Stimulated activated CD4-positive, alpha-beta T cell treated with anti-CD3 and anti-CD28 coated beads, TNF-alpha, amount 100 ng/mL, for 24 hours (primary cell): ENCODE measurements at places on chromosomes 6 and 20.

DNA sequence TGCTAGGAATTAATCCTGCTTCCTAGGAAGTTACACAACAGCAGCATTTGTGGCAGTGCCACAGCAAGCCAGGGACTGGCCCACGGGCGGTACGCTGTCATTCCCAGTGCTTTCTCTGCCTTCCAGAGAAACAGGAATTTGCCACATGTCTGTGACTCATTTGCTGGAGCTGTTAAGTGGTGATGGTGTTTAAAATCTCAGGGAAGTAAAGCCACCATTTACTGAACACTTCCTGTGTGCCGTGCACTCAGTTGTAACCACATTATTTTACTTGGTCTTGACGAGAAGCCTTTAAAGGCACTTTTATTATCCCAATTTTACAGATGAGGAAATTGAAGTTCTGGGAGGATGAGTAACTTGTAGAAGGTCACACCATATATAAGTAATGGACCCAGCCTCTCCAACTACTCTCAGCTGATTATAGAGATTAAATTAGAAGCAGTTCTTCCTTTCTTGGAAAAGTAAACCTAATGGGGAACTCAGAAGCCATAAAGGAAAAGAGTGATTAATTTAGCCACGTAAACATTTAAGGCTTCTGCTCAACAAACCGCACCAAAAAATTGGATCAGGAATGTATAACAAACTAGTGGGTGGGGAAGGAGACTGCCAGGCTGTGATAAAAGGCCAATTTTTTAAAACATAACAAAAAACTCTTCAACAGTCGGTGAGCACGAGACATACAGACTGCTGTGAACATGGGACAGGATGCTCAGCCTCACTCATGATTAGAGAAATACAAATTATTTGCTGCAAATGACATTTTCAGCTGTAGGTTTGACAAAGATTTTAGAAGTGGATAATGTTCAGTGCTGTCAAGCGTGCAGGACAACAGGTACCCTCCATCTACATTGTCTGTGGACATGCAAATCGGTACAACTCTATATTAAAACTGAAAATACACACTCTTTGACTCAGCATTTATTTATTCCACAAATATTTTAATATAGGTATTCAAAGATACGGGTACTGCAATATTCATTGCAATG is 311.2 kb downstream of the NRN1 start:
- no peak for DNase-seq

GRCh38 chr6:14502551-14502950 is 385.0 kb downstream of the CD83 start:
- peak; percentile 5 for DNase-seq

DNA sequence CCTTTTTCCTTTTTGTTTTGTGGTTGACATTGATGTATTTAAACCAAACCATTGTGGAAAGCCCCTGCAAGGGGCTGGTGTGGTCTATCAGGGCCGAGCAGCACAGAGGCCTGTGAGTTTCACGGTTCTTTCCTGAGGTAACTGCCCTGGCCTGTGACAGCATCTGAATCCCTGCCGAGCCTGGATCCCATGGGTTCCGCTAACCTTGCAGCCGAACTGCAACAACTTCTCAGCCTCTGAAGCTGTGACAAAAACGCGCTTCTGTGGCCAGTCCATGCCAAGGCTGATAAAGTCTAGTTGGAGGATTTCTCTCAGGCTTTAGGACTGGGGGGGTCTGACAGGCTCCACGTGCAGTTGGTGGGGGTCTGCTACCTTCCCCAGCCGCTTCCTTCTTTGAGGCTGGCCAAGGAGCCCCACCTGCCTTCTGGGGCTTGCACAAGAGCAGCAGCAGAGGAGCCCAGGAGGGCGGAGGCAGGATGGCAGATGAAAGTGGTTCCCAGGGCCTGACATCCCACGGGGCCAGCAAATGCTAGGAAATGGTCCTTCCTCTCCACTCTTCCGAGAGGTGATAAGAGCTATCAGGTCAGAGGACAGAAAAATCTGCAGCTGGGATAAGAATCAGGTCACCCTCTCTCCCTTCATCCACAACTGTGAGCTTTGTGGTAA is 150.9 kb downstream of the PREX1 start:
- DNase-seq, result no peak

GRCh38 chr20:31842471-31843157 is 2.8 kb downstream of the FOXS1 start:
- no peak for DNase-seq

DNA sequence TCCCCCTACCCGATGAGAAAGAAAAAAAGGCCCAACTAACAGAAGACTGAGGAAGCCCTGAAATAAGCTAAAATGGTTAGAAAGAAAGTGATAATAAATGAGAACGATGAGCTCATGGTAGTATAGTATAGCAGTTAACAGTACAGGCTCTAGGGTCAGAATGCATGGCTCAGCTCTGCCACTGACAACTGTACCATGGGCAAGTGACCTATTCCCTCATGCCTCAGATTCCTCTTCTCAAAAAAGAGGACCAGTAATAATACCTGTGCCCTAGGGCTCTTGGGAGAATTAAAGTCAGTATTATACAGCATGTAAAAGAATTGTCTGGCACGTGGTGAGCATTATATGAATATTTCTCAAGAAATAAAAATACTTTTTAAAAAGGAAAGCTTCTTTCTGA is 19.8 kb downstream of the TRERF1 start:
- DNase-seq, result no peak

DNA sequence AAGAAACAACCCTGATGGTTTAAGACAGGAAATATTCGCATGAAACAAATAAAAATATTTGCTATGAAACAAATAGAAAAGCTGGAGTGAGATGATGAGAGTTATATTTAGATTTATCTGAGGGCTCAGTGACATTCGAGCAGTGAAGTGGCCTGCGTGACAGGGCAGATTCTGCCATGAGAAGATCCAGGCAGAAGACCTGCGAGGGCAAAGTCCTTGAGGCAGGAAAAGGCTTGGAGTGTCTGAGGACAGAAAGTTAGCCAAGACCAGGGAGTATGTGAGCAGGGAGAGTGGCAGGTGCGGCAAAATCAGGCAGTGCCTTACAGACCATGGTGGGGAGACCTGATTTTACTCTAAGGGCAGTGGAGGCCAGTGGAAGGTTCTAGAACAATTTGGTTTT is 66.9 kb upstream of the RIN2 start:
- DNase-seq, result no peak

DNA sequence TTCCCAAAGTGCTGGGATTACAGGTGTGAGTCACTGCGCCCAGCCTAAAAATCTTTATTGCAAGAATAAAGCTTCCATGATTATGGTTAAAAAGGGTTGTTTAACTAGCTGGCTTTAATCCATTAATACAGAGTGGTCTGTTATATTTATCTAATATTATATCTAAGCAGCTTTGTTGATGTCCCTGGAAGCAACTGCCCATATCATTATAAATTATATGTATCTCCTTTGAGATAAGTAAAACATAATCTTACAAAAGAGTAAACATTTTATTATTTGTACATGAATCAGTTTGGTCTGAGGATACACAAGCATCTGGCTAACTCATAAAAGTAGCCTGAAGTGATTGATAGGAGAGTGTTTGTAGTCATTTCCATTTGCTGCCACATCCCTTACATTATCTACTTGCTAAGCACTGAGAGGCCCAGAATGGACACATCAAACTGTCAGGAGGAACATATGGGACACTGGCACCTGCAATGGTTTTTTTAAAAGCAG is 46.9 kb downstream of the TRAF3IP2 start:
- DNase-seq, result no peak

GRCh38 chr6:34099878-34100277 is 46.0 kb downstream of the GRM4 start:
- DNase-seq, result no peak

GRCh38 chr6:166586424-166587156 is at the start of gene RAMACL:
Gene RAMACL, minus strand, starts transcription at chr6:166586678. Its CDS starts 201 bp downstream, at chr6:166586477.
- DNase-seq, result peak; percentile 12

GRCh38 chr6:81605526-81605925 is 147.0 kb downstream of the TENT5A start:
- no peak for DNase-seq

- no peak for DNase-seq
Measured at GRCh38 chr6:21377356-21377755, 216.2 kb upstream of the SOX4 start.

DNA sequence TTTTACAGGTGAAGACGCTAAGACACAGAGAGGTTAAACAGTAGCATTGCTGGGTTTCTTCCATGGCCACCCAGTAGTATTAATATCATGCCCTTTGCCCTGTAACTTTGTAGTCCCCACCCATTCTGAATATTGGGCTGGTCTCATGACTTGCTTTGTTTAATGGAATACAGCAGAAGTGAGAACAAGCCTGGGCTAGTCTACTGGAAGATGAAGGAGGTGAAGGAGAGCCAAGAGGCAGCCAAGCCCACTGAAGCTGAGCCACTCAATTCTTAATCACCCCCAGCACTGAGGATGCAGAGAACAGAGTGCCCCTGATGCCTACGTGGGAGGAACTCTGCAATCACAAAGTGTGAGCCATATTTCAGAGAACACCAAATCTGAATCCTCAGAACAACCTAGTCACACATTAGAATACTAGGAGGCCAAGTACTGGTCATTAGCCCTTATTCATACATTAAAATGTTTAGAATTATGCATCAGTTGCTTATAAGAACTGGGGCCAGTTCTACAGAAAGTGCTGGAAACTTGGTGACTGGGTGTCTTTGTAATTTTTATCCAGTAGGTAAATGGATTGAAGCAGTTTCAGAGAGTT is 270.1 kb upstream of the PRND start:
- no peak for DNase-seq

DNA sequence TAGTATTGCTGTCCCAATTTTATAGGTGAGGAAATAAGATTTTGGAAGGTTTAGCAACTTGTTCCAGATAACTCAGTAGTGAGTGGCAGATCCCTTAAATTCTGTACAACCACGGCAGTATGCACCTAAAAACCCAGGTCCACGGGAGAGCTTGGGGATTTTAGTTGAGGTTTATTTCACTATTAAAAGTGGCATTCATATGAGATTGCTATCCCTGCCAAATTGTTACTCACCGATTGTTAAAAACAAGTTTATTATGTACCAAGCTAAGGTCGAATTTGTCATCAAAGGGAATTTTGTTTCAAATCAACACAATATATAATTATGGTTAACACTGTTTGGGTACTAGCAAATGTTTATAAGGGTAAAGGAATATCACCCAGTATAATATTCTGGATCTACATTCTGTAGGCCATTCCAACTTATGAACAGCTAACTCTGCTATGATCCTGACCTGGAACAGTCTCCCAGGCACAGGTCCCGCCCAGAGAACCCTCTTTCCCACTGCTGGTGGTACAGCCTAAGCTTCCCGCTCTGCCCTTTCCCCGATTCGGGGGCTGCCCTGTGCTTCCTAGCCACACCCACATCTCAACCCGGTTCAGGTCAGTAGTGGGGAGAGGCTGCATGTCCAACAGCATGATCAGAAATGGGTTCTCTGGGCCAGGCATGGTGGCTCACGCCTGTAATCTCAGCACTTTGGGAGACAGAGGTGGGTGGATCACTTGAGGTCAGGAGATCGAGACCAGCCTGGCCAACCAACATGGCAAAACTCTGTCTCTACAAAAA is 24.9 kb downstream of the GPLD1 start:
- no peak for DNase-seq

DNA sequence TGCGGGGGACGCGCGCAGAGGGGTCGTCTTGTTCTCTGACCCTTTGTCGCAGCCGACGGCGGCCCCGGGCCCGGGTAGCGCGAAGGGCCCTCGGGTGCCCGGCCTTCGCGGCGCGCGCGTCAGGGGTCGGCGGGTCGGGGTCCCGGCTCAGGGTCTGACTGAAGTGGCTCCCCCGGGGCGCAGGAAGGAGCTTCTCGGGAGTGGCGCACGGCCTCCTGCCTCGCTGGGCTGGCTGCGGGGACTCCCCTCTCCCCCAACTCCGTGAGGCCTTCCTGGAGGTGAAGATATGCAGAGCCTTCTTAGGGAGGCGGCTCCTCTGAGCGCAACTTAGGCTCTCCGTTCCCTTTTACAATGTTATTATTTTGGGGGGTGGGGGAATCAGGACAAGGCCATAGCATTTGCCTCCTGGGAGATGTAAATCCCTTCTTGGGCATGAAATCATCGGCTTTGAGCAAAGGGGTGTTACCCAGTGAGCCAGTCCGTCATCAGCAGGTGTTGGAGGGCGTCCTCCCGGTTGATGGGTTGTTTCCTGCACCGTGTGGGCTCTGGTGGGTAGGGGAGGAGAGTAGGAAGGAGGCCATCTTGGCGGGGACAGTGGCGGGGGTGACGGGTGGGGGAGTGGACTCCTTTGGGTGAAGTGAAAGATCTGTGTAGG is 523 bp downstream of the CDS2 start:
- DNase-seq, result peak; percentile 46

DNA sequence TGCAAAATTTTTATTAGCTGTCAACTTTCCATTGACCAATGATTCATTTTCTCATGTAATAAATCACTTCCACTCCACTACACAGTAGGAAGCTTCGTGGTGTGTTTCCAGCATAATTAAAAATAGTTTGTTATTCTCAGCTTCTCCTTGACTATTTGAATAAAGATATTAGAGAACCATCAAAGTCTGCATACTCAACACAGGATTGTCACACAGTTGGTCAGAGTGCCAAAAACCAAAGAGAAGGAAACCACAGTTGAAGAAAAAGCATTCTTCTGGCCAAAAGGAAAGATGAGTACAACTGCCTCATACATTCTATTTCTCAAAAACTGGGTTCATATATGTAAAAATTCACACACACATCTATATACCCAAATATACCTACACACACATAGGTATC is 455.1 kb upstream of the HSF2 start:
- DNase-seq, result no peak

DNA sequence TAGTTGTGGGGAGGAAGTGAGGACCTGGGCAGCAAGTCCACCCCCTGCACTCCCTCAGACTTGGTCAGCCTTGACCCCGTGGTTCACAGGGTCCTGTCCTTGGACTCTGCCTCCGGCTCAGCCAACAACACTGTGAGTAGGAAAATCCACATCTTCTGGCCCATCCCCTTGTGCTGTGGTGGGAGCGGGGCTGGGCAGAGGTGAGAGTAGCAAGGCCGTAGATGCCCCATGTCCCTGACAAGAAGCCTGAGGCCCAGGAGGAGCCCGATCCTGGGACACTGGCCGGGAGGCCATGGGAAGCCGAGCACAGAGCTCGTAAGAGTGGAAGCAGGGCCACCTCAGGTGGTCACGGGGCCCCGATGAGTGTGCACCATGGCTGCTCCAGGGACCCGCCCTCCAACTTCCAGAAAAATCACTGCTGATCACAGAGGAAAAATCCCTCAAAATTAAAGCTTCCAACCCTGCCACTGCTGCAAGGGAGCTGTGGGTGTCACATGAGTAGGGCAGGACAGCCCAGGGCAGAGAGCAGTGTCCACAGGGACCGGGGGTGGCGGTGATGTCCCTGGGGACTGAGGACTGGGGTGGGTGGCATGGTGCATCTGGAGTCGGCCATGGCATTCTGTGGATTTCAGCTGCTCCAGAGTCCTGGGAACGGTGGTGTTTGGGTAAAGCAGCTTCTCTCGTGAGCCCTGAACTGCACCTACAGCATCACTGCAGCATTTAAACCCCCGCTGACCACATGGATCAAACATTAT is 189.4 kb downstream of the DLL1 start:
- DNase-seq, result no peak
